Stimulated activated CD4-positive, alpha-beta T cell treated with anti-CD3 and anti-CD28 coated beads, Interleukin-12 subunit alpha, Interleukin-12 subunit beta, amount 100 ng/mL, for 24 hours (primary cell): ENCODE measurements at places on chromosomes 12 and 14.

DNA sequence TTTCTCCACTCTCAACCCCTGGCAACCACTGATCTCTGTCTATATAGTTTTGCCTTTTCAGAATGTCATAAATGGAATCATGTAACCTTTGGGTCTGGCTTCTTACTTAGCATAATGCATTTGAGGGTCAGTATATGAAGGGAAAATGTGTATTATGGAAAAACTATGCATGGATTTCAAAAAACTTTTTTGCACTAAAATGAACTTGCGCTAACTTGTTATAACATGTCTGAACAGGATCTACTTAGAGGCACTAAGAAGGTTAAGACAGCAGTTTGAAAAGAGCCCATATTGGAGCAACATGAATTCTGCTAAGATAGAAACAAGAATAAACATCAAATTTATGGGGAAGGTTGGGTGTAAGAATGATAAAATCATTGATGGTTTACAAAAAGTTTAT, 29.1 kb downstream of the SLC39A9 start:
- DNase-seq: no peak

- no peak for DNase-seq
Measured at GRCh38 chr12:778615-779014, 26.2 kb downstream of the WNK1 start.

DNA sequence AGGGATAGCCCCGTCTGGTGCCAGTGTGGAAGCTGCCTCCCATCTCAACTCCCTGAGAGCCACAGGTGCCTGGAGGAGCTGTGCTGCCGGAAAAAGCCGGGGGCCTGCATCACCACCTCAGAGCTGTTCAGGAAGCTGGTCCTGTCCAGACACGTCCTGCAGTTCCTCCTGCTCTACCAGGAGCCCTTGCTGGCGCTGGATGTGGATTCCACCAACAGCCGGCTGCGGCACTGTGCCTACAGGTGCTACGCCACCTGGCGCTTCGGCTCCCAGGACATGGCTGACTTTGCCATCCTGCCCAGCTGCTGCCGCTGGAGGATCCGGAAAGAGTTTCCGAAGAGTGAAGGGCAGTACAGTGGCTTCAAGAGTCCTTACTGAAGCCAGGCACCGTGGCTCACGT, 25.5 kb upstream of the P2RX4 start:
- DNase-seq: no peak

DNA sequence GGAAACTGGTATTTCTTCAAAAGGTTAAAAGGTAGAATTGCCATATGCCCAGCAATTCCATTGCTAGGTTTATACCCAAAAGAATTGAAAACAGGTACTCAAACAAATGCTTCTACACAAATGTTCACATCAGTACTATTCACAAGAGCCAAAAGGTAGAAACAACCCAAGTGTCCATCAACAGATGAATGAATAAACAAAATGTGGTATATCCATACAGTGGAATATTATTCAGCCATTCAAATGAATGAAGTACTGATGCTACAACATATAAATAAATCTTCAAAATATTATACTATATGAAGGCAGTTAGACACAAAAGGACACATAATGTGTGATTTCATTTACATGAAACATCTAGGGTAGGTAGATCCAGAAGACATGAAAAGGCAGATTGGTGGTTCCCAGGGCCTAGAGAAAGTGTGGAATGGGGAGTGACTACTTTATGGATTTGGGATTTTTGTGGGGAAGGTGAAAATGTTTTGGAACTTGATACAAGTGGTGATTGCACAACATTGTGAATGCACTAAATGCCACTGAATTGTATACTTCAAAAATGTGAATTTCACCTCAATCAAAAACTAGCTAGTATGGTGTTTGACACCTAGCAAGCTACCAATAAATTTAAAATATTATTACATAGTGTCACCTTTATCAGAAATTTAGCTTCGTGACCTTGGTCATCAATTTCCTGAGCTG, 41.7 kb downstream of the LIN52 start:
- DNase-seq: no peak

- DNase-seq: no peak
Measured at GRCh38 chr12:62192903-62193250, 67.3 kb upstream of the USP15 start.

GRCh38 chr14:60090864-60091519, 731 bp upstream of the PCNX4 start:
- DNase-seq: no peak

DNA sequence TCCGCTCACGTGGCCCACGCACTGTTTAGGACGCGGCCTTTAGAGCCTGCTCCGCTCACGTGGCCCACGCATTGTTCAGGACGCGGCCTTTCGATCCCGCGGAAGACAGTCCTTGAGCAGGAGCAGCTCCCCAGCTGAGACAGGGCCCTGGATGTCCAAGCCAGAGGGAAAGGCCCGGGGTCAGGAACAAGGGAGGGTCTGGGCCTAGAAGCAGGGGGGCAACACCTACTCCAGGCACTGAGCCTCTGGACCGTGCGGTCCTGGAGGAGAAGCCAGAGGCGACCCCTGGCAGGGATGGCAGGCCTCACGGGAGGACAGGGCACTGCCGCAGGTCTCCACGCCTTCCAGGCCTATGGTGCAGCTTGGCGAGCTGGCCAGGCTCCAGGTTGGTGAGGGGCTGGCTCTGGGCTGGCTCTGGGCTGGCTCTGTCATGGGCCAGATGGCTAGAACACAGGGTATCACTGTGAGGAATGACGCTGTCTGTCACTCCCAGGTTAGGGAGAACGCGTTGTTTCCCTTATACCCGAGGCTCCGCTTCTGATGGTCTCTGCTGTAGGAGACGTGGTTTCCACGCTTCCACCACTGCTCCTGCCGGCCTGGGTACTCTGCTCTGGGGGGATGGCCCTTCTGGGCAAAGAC, 341.7 kb downstream of the TMEM121 start:
- no peak for DNase-seq

DNA sequence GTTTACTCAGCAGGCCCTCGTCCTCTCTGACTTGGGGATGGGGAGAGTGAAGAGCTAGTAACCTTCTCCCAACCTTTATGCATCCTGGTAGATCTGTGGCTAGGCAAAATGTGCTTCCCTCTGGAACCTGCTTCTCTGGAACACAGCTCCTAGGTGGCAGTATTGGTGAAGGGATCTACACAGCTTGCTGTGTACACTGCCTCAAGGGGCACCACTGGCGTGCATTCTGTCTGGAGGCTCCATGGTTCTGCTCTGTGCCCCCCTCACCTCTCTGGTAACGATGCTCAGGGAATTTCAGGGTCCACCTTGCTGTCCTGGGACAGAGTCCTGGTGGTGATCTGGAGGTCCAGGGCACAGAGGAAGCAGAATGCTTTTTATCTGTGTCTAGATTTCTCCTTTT, 43.5 kb upstream of the KCNA5 start:
- no peak for DNase-seq

GRCh38 chr14:61215222-61216020, 65.7 kb downstream of the TMEM30B start:
- no peak for DNase-seq

DNA sequence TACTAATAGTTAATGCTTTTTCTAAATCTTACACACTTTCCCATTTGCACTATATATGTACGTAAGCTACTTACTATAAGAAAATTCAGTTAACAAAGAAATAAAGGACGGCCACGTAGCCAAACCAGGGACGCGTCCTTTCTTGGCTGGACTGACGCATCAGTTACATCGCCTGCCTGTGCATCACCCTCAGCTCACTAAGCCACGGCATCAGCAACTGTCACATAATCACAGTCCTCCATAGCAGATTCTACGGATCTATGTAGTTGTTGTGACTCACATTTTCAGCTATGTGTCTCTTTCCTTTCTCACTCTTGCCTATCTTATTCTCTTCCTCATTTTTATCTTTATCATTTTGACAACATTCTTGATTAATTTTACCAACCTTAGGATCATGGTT, 38.1 kb upstream of the C12orf50 start:
- DNase-seq: no peak

- DNase-seq: no peak
Measured at GRCh38 chr12:48938805-48939204, 13.5 kb upstream of the FKBP11 start.

- no peak for DNase-seq
Measured at GRCh38 chr12:116210131-116210530, 67.4 kb downstream of the MED13L start.

DNA sequence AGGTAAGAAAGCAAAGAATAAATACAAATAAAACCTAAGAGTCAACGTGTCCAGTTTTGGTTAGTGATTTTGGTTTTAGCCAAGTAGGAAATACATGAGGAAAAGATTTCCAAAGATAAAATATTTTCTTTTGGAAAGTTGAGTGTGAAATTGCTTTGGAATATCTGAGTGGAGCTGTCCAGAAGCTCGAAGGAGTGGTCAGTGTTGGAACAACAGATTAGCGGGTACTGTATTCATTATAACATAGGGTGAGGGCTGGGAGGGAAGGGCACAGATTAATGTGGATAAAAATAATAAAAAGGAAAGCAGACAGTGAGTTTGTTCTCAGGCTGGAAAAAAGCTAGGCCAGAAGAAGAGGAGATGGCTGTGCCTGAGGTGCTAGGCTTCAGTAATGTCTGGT, 101.5 kb upstream of the SLCO1C1 start:
- no peak for DNase-seq

- no peak for DNase-seq
Measured at GRCh38 chr14:50545618-50546017, 13.2 kb upstream of the MAP4K5 start.

DNA sequence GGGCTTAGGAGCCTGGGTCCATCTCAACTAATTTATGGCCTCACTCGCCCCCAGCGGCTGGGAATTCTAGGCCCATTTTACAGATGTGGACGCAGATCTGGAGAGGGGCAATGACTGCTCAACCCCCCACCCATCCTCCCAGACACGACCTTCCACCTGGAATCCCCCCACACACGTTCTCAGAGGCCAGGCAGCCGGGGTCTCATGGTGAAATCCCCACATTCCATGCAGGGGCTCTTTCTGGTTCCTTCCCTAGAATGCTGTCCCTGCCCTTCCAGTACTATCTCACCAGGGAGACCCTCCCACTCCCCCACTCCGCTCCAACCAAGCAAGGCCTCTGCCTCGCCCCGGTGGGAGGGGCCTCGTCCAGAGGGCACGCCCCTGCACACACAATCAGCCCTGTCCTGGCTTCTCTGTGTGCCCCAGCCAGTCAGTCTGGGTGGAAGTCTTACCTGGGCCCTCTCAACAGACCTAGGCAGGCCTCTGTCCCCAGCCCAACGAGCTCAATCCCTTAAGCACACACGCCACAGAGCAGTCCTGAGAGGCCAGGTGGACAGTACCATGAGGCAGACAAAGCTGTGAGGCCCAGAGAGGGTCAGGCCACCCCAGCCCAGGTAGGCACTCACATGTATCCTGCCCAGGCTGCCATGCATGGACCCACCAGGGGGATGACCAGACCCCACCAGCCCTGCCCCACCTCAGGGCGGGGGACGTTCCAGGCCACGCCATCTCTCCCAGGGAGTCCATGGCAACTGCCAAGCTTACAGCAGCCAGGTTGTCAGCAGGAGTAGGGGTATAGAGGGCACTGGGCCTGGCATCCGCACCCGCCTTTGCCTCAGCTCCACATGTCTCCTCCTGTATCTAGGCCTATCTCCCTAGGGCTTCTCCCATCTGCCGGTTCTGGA, 1.3 kb upstream of the ANKRD9 start:
- no peak for DNase-seq

DNA sequence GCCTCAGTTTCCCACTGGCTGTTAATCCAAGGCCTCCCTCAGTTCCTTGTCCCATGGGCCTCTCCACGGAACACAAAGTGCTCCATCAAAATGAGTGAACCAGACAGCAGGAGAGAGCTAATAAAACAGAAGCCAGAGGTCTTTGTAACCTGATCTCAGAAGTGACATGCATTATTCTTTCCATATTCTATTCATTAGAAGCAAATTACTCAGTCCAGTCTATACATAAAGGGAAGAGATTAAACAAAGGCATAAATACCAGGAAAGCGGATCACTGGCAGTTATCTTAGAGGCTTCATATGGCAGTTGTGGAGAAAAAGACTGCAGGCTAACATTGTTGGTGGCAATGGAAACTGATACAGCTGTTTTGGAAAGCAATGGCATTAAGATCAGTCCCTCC, 170.6 kb upstream of the GARIN6 start:
- no peak for DNase-seq

GRCh38 chr14:26905229-26905628, 307.4 kb upstream of the NOVA1 start:
- no peak for DNase-seq

- DNase-seq: no peak
Measured at GRCh38 chr14:100675699-100676684, 50.7 kb upstream of the DLK1 start.

DNA sequence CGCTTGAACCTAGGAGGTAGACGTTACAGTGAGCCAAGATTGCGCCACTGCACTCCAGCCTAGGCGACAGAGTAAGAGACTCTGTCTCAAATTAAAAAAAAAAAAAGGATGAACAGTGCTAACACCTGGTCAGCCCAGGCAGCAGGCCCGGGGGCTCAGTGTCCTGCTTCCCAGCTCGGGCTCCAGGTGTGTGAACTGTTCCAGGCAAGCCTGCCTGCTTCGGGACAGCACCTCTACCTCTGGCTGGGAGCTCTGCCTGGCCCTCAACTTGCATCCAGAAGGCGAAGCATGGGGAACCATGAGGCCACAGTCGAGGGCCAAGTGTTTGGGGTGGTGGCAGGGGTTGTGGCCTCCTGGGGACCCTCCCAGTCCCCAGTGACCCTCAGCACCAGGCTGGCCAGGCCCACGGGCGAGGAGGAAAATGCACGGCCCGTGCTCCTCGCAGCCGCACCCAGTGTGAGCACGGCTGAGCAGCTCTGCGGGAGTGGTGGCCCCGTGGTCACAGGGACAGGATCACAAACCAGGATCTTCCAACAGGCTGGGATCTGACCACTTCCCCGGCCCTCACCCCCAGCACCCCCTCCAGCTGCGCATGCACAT, 15.5 kb downstream of the CDCA4 start:
- DNase-seq: no peak

DNA sequence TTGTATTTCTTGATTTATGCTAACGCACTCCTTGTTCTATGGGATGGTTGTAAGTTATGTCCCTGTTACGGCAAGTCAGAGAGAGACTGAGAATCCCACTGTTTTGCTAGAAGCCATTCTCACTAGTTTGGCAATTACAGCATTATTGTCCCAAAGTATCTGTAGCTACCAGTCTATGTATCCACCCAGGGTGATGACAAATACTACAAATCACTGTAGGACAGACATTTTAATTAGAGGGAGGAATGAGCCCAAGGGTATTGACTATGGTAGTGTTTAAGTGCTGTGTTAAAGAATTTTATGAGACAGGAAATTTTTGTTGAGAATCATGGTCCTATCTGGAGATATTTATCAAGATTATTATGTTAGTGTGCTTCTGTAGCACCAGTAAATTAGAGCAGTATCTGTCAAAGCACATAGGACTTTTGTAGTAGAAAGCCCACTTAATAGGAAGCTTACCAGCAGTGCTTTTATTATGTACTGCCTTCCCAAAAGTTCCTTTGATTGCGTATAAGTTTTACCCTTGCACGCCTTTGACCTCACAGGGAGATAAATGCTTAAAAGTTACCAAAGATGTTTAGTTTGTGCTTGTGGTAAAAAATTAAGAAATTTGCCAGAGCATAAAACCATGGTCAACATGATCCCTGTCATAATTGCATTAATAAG, 10.7 kb downstream of the PRKCH start:
- DNase-seq: no peak
